ENCODE measurements at places on chromosomes 1 and 21. TPM values are rescaled to one million over a fixed set of nuclear protein-coding genes. Genes with fewer than 3 reads are reported as not detected.
A peak's percentile ranks its signal among the peaks of the same experiment; 100 is the strongest.

The TDRD5 gene
- not detected for total RNA-seq

The OR2L2 gene
- total RNA-seq, result not detected

The PDPN gene
- 19.9 TPM for total RNA-seq

The GBP6 gene
- total RNA-seq, result 430 TPM

The CACNA1S gene
- not detected for total RNA-seq

DNA sequence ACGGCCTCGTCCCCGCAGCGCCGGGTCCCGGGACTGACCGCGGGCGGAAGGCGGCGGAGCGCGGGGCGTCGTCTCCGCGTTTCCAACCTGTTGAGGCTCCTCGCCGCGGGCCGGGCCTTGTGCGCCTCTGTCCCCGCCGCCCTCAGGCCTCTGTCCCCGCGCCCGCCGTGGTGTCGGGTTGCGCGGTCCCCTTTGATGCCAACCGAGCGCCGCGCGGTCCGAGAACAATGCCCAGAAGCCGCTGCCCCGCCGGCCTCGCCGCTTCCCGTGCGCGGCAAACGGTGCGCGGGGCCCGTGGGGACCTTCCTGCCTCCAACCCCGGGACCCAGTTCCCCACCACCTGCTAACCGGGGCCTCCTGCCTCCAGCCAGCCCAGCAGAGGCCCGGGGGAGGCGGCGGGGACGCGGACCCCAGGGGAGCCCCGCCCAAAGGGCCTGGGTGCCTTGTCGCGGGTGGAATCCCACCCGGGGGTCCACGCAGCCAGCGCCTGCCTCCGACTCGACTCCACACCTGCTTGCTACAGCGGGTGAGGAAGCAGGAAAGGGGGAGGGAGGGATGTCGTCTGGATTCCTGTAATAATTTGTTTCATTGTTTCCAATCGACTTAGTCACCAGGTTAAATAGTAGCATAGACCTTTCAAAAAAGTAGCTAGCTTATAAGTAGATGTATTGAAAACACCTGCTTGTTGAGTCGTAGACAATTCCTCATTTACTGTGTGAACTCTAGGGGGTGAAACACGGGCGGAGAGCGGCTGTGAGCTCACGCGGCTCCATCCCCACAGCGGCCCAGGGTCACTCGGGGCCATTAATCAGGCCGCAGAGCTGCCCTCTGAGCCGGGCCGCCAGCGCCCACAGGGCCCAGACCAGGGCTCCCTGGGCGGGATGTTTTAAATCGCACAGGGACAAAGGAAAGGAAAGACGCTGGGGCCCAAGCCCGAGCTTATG, 1.1 kb downstream of the COL18A1 start:
- no peak for ATAC-seq

GRCh38 chr21:31289702-31290101, 54.4 kb downstream of the TIAM1 start:
- ATAC-seq, result no peak

DNA sequence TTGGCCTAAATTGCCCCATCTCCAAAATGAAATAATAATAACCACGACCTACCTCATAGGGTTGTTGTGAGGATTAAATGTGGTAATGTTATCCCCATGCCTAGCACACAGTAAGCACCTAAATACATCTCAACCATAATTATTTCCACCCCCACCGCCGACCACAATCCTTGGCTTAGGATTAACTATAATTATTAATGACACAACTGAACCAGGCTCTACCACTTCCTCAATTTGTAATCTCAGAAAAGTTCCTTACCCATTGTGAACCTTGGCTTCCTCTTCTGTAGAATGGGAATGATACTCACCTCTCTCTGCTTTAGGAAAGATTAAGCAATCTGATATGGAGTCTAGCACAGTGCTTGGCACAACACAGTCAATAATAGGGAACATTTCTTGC, 44.3 kb upstream of the TACSTD2 start:
- no peak for ATAC-seq

DNA sequence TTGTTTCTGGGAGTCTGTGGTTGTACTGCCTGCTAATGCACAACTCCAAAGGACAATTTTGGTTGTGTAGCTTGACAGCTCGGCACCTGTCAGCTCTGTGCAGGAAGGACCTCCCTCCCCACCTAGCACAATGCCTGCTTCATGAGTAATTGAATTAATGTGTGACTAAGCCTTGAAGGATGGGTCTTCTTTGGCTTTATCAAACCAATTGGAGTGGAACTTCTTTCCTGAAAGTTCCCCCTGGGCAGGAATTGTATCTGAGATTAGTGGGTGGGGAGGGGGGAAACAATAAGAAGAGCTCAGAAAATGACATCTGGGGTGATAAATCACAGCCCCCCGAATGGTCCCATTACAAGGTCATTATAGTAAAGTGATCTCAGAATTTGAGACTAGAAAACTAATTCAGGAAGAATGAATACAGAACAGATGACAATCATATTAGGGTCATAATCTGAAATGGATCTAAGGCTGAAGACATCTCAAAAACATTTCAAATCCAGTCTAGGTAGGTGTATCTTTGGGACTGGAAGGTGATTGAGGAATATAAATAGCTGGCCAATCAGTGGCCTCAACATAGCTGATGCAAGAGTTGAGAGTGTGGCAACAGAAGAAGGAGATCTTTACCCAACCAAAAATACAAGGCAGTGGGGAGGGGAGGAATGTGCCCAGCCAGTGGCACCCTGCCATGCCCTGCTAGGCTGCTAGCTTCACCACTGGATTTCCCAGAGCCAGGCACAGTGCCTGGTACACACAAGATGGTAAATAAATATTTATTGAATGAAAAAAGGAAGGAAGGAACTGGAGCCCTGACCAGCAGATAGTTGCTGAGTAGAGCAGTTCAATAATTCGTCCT, 10.1 kb upstream of the SESN2 start:
- ATAC-seq, result peak; percentile 55

- no peak for ATAC-seq
These were observed 418.9 kb downstream of the SETD4 start for GRCh38 chr21:35641271-35642016.

DNA sequence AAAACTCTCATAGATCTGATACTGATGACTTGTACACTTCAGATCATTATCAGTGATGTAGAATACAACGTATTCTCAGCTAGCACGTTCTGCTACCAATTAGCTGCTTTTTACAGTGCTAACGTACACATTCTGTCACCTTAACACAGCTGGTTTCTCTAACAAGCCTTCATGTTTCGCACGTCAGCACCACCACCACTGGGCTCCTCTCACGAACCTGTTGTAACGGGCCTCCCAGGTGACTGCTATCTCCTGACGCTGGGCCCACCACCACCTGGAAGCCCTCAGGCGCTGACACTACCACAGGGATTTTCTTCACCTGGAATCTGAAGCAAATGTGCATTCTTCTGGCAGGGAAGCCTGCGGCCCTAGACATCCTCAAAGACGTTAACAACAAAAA, 19.8 kb downstream of the TOMM20 start:
- no peak for ATAC-seq

DNA sequence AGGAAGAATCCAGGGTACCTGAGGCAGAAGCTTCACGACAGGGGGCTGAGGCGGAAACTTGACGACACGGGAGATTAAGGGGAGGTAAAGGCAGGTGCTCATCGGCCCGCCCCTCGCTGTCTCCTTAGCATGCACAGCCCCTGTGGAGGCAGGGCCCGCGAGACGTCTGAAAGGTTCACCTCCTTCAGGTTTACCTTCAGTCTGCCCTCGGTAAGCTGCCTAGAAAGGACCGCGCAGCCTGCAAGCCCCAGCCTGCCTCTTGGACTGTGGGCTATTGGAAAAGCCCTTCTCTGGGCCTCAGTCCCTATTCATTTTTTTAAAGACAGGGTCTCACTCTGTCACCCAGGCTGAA, 28.5 kb downstream of the KNCN start:
- no peak for ATAC-seq

DNA sequence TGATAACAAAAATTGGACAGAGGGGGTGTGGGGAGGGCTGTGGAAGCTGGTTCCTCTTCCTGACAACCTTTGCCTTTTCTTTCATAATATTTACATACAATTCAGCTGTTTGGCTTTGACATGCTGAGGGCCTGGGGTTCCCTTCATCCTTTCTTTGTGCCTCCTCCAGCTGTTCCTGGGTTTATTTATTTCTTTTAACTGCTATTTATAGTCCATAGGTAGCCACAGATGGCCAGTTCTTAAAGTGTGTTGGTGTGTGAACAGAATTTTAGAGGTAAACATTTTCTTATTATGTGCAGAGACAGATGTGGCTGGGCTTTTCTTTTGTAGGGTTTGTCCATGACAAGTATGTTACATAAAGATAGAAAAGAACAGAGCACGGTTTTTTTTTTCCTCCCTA, 34.1 kb upstream of the CNIH3 start:
- ATAC-seq, result no peak
